Brain pericyte (primary cell): ENCODE measurements at places on chromosomes 2 and 18.

- DNase-seq = peak; percentile 26
These were observed 10.7 kb downstream of the RPL31 start for GRCh38 chr2:101012706-101013181.

GRCh38 chr2:74039611-74040010 is 54.9 kb downstream of the TET3 start:
- no peak for DNase-seq

- no peak for DNase-seq
These were observed 81.9 kb downstream of the ADCYAP1 start for GRCh38 chr18:986552-986951.

DNA sequence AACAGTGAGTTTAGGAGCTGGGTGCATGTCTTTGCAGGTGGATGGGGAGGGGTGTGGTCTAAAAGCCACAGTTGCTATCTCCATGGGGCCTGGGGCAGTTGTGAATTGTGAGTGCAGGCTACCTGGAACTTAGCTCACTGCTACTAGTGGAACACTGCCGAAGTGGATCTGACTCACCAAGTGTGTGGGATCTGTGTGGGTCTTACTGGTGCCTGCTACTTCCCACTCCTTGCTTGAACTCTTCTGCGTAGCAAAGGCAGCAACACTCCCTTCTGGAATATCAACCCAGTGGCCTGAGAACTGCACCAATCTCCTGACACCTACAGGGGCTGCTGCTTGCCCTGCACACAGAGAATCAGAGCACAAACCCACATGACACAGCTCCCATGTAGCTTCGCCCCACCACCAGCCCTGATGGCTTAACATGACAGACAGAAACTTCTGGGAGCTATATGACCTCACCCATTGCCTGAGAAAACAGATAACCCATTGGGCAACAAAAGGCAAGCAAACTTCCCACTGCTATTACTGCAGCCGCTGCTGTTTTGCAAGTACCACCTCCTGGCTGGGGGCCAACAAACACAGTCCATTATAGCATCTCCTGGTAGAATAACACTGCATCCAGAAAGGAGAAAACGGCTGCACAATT is 455.1 kb upstream of the DDX18 start:
- DNase-seq = no peak

DNA sequence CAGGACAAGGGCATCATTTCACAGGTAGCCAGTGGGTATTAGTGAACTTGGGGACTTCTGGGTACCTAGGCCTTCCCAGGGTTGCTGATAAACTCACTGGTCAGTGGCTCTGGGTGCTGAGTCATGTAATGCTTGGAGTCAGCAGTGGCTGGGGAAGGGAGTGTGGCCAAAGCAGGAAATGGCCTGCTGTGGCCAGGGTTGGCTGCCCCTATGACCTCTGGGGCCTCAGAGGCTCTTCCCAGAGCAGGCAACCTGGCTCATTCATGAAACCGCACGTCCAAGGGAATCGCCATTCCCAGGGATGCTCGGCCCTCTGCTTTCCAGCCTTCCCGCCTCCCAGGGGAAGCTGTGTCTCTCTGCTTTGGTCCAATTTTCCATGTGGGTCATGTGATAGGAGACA is 294.9 kb downstream of the DYSF start:
- DNase-seq = no peak

GRCh38 chr2:138602166-138602460 is 100.5 kb downstream of the SPOPL start:
- DNase-seq = no peak

GRCh38 chr2:205686783-205687640 is 4.7 kb downstream of the NRP2 start:
- DNase-seq = no peak

DNA sequence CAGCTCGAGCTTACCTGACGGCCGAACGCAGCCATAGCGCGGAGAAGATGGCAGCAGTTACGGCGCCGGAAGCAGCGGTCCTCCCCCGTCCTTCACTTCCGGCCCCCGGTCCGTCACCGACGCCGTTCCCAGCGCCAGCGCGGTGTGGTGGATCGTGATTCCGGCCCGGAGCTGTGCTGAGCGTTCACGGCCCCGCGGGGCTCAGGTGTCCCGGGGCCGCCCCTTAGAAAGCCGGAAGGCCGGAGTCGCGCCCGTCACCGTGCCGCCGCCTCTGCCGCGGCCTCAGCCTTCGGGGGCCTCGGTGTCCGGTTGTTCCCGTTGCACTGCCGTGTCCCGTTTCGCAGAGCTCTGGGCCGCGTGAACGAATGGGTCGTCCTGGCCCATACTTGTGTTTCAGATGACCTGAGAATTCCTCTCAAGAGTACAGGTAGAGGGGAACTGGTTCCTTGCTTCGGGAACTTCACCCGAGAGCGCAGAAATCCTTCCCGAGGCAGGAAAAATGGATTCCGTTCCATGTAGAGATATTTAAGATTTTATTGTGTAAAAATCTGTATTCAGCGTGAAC is at the start of gene MTERF4:
MTERF4 (minus strand) TSS at position 49 of the 565 bp plus-strand sequence; CDS start at position 35, 14 bp downstream.
- peak; percentile 68 for DNase-seq

- no peak for DNase-seq
These were observed 120.3 kb upstream of the NFATC1 start for GRCh38 chr18:79275461-79275860.

DNA sequence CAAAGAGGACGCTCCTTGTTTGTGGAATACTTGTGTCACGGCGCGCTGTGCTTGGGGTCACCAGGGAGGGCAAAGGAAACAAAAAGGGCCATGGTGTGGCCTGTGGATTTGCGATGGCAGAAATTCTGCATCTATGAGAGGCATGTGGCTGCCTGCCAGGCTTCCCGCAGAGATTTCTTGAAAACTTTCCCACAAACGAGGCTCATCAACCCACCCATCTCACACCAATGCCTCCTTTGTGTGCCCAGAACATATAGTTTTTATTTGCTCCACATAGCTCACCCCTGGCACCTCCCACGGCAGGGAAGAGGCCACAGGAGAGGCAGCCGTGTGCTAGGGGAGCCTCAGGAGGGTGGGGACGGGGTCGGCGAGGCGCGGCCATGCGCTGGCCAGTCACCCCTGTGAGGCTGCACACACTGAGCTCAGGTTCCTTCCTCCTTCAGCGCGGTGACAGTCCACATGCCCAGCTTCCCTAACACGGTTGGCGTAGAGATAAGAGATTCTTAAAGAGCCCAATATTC is 100.3 kb downstream of the MBP start:
- DNase-seq = no peak

DNA sequence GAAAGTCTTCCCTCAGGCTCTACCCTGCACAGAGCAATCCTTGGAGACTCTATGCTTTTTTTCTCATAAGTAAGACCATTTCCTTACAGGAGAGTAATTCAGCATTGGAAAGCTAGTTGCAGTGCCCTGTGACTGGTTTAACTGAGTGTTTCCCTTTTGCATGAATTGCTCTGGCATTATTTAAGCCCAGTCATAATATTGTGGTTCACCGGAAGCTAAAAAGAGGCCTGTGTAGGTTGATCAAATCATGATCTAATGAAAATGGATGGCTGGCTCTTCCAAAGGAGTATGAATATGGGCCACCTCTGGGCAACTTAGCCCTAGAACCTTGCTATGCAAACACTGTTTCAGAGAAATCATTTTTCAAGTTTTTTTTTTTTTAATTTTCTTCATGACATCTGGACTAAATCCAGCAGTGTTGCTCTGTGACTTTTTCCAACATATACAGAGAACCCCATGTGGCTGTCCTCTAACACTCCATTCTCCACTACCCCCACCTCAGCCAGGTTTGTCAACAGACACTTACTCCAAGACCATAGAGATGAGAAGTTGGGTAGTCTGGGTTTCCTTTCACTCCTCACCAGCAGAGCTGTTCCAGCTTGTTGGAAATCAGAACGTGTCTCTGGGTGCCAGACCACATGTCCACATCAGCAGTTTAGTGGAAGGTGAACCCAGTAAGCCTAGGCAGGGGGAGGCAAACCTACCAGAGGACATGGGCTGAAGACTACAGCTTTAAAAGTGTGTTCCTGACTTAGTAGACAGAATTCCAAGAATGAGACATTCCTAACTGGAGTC is 175.2 kb upstream of the SLC14A2 start:
- DNase-seq = no peak

GRCh38 chr2:97645112-97645694 is 659 bp upstream of the COX5B start:
- no peak for DNase-seq

DNA sequence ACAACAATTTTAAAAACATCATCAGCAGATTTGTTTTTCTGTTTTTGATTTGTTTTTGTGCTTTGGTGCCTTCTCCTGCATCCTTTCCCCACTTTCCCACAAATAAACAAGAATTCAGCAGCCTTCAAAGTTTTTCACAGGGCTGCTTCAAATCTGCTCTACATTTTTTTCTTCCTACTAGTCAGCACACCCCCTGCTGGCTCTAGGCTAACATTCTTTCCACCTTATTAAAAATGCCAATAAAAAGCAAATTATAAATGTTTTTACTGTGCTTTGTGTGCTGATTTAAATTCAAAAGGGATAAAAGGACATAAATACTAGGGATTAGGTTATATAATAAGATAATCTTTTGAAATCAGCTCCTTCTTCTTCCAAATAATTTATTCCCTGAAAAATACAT is 6.2 kb upstream of the CNTNAP5 start:
- no peak for DNase-seq

DNA sequence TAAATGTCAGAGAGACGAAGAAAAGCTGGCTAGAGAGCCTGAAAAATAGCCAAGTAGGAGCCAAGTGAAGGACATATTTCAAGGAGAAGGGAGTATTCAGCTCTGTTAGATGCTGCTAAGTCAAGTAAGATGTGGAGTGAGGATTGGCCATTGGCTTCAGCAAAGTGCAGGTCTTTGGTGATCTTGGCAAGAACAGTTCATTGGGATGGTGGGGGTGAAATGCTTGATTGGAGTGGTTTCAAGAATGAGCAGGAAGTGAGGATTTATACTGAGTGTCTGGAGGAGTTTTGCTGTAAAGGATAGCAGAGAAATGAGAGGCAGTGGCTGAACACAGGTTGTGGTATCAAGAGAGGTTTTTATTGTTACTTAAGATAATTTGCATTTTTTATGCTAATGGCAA is 139.7 kb downstream of the PRPF40A start:
- no peak for DNase-seq

DNA sequence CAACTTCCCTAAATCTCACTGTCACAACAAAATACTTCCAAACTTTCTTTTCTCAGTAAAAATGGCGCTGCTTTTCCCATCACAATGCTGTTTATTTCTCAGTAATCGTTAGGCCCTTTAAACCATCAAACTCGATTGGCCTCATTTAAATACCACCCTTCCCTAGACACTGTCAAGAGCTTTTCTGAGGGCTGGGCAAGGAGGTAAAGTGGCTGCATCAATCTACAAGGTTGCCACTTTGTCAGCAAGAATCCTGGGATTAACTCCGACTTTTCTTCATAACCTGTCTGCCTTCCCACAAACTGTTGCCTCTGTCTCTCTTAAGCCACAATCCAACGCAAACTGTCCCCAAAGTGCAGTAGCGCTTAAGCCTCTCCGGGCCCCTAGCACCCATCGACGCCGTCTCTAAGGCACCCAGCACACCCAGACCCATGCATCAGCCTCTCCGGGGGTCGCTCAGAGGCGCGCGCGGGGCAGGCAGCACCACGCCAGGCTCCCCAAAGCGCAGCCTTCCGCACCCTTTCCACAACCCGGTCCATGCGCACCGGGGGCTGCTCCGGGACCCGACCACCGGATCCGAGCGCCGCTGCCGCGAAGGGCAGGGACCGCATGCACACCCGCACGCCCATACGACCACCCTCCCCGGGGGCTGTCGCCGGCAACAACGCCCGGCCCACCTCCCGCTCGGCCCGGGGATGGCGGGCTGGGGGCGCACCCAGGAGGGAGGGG is 683 bp downstream of the MBOAT2 start:
- DNase-seq = no peak

DNA sequence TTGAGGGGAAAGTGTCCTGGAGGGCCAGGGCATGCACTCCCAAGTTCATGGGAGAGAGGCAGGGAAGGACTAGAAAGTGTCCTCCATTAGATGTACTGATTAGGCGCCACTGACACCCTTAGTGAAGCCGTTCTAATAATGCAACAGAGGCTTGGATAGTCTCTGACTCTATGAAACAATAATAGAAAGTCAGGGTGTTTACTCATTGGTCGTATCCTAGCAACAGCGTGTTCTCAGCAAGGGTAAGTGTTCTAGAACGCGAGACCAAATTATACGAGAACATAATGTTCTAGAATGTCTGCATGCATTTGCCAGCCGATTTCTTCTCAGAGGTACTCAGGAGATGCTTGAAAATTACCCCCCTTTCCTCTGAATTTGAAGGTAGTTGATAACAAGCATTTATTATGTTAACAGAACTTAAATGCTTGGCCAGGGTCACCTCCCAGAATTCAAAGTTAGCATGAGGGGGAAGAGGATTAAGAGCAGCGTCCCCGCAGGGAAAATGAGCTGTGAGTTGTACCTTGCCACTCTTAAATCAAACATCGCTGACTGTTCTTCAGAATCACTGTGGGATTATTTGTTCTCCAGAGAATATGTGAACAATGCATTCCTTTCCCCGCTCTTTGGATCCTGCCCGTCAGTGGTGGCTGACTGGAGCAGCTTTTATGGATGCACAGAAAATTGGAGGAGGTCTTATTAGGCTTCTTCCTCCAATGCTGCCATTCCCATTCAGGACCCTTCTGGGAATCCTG is 33.7 kb upstream of the PDIA6 start:
- DNase-seq = no peak

DNA sequence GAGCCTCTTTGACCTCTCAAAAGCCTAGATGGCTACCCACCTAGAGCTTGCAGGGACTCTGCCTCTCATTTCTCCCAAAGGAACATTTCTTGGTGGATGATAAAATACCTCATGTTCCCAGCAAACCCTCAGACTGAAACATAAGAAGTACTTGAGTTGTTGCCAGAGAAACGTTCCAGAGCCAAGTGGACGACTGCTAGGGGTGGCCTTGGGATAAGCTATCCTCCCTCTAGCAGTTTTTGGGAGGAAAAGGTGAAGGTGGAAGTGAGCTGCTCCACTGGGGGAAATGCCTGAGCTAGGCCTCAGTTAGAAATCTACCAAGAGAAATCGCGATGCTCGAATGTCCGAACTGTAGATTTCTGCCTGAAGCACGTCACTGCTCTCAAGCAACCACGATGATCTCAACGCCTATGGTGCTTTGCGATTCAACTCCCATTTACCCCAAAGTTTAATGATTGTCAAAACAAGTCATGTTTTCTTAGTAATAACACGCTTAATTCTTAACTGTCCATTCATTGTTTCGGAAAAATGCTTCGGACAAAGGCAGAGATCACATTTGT is 91.5 kb downstream of the CCBE1 start:
- DNase-seq = peak; percentile 37

GRCh38 chr2:216887138-216887537 is 27.3 kb upstream of the TNP1 start:
- DNase-seq = no peak

DNA sequence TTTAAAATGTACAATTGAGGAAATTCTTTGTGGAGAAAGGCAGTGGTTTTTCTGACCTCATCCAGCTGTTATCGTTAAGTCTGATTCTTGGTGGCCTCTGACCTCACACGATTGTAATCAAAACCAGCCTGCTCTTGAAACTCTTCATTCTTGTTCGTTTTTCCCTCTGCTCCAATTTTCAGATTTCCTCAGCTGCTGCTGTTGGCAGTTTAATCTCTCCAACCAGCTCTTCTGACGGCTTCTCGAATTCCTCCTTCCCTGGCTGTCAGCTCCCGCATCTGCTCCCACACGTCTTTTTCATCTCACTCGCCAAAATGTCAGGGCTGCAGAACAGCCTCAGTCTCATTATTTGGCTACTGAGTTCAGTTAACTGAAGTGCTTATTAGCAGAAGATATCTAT is 136.1 kb downstream of the DCDC2C start:
- DNase-seq = no peak
